ENCODE measurements at places on chromosomes 1 and 21.
A peak's percentile ranks its signal among the peaks of the same experiment; 100 is the strongest.

- DNase-seq = peak; percentile 79
Observed at GRCh38 chr1:85707990-85708828, at the start of gene ZNHIT6. Gene ZNHIT6 (minus strand): TSS chr1:85708433. CDS start chr1:85708284, 149 bp downstream.

- DNase-seq = no peak
Observed at GRCh38 chr1:179003512-179004066, 22.1 kb upstream of the FAM20B start.

DNA sequence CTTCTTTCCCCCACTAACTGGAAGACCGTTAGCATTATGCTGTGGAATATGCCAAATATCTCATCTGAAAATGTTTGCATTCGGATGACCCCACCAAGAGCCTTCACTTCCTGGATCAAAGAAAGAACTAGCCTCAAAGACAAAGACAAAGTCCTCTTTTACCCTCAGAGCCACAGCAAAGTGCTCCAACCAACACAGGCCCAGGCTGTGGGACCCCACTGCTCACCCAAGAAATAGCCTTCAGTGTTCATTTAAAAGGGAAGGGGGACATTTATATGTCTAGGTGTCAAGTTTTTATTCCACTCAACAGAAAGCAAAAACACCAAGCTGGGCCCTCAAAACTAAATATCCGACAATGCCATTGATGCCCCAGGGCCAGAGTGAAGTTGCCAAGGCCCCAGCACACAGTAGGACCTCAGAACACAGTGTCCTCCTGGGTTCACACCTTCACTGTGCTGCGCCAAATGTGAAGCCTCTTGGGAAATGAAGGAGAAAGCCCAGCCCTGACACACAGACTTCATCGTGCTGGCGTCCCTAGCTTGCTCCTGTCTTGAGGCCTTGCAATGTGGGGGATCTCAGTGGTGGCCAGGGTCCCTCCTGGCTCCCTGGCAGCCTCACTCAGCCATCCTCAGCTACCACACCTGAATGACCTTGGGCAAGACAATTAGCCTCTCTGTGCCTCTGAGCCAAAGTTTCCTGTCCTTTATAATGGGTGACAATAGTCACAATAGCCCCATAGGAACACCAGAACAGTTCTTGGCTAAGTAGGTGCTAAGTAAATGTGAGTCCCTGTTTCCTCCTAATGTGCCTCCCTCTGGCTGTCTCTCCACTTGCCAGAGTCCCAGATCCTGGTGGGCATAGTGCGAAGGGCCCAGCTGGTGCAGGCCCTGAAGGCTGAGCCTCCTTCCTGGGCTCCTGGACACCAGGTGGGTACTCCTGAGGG, 11.3 kb downstream of the CLCNKB start:
- DNase-seq = no peak

DNA sequence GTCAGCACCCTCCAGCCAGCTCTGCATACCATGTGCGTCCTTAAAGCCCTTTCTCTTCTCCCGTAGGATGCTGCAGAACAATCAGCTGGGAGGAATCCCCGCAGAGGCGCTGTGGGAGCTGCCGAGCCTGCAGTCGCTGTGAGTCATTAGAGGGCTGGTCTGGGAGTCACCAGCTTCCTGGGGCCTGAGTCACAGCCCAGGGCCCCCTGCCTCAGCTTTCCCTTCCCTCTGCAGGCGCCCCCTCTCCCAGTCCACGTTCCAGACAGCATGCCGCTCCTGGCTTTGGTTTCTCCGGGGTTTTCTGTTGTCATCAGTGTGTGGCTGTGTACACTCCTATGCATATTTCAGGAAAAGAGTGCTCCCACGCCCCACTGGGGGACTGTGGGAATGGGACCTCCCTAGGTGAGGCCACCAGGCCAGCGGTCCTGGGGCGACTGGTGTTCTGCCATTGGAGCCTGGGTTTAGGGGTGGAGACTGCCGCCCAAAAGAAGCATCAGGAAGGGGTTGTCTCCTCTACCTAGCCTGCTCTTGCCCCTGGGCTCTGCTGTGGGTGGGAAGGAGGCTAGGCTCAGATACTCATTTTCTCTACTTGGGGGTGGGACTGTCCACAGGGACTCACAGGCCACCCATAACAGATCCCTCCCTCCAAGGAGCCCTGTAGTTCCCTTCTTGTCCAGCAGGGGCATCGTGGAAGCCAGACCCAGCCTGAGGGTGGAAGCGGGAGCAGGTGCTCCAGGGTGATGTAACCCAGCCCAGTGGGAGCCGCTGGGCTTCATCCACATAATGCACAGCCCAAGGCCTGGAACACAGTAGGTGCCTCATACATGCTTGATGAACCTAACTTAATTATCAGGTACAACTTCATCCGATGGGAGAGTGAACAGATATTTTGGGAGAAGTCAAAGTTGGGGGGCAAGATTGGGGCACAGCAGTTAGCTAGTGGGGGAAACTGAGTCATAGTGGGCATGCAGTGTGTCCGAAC, 42.5 kb downstream of the LGR6 start:
- DNase-seq = peak; percentile 99

All from A172 (cell line).